ENCODE measurements at places on chromosomes 13 and 19. TPM values are rescaled to one million over a fixed set of nuclear protein-coding genes. Genes with fewer than 3 reads are reported as not detected.

The MYPOP gene
- total RNA-seq = 3.4 TPM

The APLP1 gene
- total RNA-seq = not detected

The SGCG gene
- total RNA-seq = not detected

The SLITRK5 gene
- not detected for total RNA-seq

DNA sequence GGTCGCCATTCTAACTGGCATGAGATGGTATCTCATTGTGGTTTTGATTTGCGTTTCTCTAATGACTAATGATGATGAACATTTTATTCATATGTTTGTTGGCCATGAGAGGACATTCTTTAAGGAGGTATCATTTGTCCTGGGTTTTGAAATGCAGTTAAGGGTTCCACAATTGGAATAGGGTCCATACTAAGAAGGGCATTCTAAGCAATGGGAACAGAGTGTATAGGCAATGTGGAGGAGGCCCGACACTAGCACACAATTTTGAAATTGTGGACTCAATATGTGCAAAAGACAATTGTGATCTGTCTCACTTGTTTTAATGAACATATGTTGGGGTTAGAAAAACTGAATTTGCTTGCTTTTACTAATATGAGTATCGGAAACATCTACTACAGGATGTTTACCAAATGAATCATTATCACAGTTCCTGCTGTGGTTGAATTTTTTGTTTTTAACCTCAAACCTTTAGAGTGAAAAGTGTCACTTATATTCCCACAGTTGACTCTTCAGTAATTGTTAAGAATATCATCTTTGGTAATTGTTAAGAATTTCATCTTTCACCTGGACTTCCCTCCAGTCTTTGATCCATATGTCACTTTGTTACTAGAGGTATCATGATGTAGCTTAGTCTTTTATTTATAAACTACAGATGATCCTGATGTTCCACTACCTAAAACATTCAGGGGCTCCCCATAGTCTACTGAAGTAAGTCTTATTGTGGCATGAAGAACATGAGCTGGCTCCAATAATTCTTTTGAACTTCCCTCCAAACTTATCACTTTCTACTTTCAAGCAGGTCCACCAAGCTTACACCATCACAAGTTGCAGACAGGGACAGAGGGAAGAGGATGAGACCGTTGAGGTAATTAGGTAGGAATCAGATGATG, 109.7 kb upstream of the KLF12 start:
- DNase-seq = no peak

- DNase-seq = no peak
Observed at GRCh38 chr13:97538203-97538602, 104.2 kb downstream of the RAP2A start.

DNA sequence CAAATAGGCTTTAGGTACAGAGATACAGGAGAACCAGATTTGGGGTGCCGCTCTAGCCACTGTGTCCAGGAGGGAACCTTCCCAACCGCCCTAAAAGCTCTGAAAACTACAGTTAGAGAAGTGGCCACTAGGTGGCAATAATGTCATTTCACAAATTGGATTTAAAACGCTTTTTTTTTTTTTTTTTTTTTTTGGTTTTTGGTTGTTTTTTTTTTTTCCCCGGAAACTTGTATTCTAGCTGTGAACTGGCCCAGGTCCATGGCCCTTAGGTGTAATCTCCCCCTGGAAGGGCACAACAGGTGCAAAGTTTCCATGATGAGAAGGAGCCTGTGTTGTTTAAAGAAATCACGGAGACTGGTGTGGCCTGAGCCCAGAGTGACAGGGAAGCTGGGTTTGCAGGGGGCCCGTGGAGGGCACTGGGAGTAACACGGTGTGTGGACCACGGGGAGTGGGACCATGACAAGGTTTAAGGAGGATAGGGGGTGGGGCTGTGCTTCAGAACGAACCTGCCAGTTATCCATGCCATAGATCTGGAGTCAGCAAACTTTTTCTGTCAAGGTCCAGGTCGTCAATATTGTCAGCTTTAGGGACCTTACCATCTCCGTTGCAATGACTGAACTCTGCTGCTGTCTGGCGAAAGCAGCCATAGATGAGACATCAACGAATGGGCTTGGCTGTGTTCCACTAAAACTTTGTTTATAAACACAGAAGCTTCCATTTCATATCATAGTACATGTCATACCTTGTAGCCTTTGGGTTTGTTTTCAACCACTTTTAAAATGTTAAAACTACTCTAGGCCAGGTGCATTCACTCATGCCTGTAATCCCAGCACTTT, 10.1 kb downstream of the OR1I1 start:
- DNase-seq = peak; percentile 70

- DNase-seq = no peak
Observed at GRCh38 chr19:29365836-29366417, 153.0 kb upstream of the UQCRFS1 start.

DNA sequence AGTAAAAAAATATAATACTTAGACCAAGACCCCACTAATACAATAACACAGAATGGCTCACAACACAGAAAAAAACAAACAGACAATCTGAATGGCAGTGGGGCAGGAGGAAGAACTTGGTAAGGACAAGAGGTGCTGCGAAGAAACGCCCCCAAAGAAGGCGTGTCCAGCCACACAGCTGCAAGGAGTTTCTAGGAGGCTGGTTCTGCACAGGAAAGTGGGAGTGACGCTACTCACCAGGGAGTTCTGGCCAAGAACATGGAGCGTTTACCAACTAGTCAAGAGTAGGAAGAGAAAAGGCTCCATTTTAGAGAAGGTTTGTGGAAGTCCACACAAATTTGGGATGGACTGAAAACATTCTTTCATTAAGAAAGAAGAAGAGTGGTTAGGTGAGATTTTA, 95.3 kb upstream of the SLC15A1 start:
- no peak for DNase-seq

DNA sequence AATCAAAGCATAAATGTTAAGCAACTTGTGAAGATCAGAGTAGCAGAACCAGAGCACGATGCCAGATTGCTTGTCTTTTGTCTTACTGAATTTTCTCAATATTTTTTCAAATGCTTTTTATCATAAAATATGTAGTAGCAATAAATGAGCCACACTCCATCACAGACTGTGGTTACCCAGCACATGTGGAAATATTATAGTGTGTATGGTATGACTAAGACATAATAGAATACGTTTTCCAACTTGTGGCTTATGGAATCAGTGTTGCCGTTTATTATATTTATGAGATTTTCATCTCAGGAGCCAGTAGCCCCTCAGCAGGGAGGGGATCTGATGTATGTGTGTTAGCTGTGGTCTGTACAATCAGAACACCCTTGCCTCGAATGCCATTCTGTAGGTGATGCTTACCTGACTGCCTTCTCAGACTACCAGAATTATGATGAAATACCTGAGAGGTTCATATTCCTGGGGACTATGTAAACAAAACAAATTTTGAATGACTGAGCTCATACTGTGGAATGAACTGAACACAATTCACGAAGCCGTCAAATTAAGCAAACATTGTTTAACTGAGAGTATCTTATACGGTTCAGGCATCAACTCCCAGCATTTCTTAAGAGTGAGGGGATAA, 1.9 kb downstream of the SCEL start:
- no peak for DNase-seq

DNA sequence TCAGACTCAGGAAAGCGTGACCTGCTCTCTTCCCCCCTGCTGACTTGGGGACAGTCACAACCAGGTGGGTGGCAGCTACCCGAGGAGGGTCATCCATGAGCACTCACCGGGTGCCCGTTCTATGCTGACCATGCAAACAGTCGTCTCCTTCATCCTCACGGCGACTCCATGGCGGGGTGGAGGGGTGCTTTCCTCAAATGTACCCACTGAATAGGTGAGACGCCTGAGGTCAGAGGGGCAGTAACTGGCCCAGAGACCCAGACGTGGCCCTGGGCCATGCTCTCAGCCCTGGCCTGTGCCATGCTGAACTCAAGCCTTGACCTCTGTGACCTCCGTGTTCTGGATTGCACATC, 59.2 kb upstream of the TPM4 start:
- no peak for DNase-seq

Data from CD8-positive, alpha-beta T cell (primary cell).